Hippocampal formation (tissue), 2 donors: ENCODE measurements at places on chromosomes 6 and 20.

DNA sequence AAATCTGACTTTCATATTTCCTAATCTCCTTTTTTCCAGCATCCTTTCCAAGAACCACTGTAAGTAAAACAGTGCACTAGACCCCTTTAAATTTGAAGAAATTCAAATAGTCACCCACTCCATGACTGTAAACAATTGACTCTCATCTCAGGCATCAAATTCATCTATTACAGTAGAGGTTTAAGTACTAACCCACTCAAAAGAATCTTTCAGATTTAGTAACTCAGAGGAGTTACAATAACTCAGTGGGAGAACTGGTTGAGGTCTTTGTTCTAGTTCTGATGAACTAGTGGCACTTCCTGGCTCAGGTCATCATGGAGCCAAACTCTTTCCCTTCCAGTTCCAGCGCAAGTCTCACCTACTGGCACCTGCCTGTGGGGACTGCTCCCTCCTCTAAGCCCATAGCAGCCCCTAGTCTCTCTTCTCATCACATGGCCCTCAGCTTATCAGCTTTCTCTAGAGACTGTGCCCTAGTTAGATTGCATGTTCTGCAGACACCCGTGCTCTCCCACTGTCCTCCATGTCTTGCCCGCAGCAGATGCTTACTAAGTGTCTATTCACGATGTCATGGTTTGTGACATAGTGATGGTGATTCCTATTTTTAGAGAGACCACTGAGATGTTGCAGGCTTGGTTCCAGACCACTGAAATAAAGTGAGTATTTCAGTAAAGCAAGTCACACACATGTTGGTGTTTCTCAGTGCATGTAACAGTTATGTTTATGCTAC is 196.2 kb downstream of the TBC1D7 start:
- DNase-seq = no peak

DNA sequence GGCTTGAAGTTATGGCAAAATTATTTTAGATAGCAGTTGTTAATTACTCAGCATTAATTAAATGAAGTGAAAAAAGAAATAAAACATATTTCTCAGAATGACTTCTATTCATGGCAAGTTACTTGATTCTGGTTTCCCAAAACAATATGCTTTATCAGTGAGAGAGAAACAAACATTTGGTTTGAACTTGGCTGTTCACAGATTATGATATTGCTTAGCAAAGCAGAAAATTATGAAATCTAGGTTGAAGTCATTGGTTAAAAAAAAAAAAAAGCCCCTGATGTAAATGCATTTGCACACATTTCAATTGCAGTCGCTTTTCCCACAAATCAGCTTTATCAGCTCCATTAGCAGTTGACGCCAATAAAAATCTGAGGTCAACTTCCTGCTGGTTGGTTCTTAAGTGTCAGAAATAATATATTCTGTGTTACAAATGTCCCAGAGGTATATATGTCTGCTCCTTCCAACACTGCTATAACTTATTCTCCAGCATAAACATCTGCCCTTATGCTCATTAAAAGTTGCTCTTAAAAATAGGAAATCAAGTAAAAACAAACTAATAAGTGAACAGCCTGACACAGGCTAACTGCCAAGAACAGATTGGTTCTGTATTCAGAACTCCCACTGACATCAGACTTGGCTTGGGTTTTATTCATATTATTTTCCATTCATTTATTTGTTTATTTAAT is 275.4 kb downstream of the PHF3 start:
- no peak for DNase-seq

GRCh38 chr6:14250573-14250972 is 133.0 kb downstream of the CD83 start:
- DNase-seq = no peak

DNA sequence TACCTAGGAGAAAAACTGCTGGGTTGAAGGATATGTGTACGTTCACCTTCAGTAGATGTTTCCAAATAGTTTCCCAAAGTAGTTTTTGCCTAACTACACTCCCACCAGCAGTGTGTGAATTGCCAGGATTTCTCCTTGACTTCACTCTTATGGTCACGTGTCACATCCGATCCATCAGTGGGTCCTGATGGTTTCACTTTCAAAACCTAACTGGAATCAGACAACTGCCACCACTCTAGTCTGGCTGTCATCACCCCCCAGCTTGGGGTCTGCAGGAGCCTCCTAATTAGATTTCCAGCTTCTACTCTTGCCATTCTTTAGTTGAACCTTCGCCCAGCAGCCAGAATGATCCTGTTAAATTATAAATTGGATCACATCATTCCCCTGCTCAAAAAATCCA is 8.5 kb upstream of the SLC12A5 start:
- no peak for DNase-seq

DNA sequence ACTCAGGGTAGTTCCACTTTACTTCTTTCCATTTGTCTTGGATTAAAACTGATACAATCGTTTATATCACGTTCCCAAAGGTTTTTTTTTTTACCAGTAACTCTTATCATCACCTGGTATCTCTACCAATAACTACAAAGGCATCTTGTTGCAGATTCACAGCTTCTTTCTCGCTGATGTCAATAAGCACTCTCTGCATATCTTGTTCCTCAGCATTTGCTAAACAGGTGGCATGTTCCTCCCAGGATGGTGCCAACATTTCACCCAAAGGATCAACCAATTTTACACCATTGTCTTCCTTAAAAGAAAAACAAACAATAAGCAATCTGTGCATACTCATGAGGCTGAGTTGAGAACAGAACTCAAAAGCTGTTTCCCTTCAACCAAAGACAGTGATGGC is 4.6 kb downstream of the PGM3 start:
- no peak for DNase-seq

DNA sequence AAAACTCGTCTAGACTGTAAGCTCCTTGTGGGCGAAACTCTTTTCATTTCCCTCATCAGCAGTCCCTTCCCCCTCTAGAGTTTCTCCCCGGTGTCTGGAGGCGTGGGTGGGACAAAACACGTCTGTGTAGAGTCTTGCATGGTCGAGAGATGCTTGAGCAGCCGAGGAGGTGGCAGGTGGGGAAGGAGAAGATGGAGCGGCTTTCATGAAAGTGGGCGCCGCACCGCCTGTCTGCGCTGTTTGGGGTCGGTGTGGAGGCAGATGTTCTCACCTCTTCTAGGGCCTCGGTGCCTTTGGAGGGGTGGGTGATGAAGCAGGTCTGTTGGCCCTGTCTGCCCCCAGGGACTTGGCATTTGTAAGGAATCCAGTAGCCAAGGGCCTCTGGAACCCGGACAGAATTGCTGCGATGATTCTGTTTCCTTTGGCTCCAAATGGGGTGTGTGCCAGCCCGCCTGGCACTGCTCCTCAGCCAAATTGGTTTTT is 1.2 kb downstream of the BRPF3 start:
- DNase-seq = no peak

- no peak for DNase-seq
Measured at GRCh38 chr6:112781241-112781640, 434.1 kb downstream of the RFPL4B start.

GRCh38 chr20:39421571-39422105 is 459.5 kb downstream of the DHX35 start:
- DNase-seq = no peak
